ENCODE measurements at places on chromosomes 1 and 21.
A peak's percentile ranks its signal among the peaks of the same experiment; 100 is the strongest.

- H3K4me1 ChIP-seq: no peaks in the 10 kb centered on the region
- H3K27me3 ChIP-seq: no peaks in the 10 kb centered on the region
- no peak for DNase-seq
Measured at GRCh38 chr1:66262208-66262963, 271.6 kb upstream of the SGIP1 start.

GRCh38 chr1:201183209-201183608 lies 7.4 kb upstream of the IGFN1 start:
- no peak overlapping the region for H3K27ac ChIP-seq
- no peak overlapping the region for H3K4me3 ChIP-seq
- H3K27me3 ChIP-seq: no peaks in the 10 kb centered on the region
- no peaks in the 10 kb centered on the region for H3K4me1 ChIP-seq
- H3K36me3 ChIP-seq: no peaks in the 10 kb centered on the region
- DNase-seq: no peak

- H3K36me3 ChIP-seq: no peaks in the 10 kb centered on the region
- H3K4me1 ChIP-seq: no peaks in the 10 kb centered on the region
- no peak overlapping the region for H3K27ac ChIP-seq
Measured at GRCh38 chr21:36841866-36842265, 124.6 kb downstream of the HLCS start.

DNA sequence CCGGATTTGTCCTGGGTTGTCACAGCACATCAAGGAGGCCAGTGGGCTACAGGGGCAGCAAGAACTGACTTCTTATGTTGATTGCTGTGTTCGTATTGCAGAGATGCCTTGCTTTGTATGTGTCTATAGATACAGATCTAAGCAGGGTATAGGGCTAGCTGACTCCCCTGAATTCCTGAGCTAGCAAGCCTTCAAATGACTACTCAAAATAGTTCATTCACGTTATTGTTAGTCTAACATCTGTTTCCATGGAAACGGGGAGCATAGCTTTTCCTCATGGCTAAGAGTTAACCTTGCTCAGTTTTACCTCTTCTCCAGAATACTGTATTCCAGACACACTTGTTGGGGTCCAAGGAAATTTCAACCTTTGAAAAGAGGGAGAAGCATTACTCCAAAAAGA lies 24.1 kb downstream of the TRIM45 start:
- H3K4me1 ChIP-seq: peaks cover 12% of the 10 kb centered on the region
- H3K4me3 ChIP-seq: no peak overlapping the region
- no peaks in the 10 kb centered on the region for H3K36me3 ChIP-seq
- no peak overlapping the region for H3K27ac ChIP-seq

- peaks cover 23% of the 10 kb centered on the region for H3K4me1 ChIP-seq
- H3K27me3 ChIP-seq: no peaks in the 10 kb centered on the region
- no peaks in the 10 kb centered on the region for H3K36me3 ChIP-seq
- no peak overlapping the region for H3K4me3 ChIP-seq
Measured at GRCh38 chr1:151499365-151499764, 11.8 kb upstream of the CGN start.

- no peak for DNase-seq
- H3K27me3 ChIP-seq: no peaks in the 10 kb centered on the region
- no peaks in the 10 kb centered on the region for H3K36me3 ChIP-seq
- H3K4me3 ChIP-seq: no peak overlapping the region
- H3K27ac ChIP-seq: no peak overlapping the region
Measured at GRCh38 chr1:5926686-5927435, 65.4 kb downstream of the NPHP4 start.

GRCh38 chr1:235423214-235423652 lies 56.0 kb downstream of the TBCE start:
- H3K4me1 ChIP-seq: no peaks in the 10 kb centered on the region
- H3K27ac ChIP-seq: no peak overlapping the region
- no peak for DNase-seq
- no peaks in the 10 kb centered on the region for H3K27me3 ChIP-seq

DNA sequence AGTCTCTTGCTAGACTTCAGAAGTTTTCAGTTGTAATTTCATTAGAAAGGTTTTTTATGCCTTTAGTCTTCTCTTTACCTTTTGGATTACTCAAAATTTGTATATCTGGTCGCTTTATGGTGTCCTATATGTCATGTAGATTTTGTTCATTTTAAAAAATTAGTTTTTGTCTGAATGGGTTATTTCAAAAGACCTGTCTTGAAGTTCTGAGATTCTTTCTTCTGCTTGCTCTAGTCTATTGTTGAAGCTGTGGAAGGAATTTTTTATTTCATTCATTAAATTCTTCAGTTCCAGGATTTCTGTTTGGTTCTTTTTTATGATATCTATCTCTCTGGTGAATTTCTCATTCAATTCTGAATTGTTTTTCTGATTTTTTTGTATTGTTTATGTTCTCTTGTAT lies 46.5 kb upstream of the GCLM start:
- H3K4me3 ChIP-seq: no peak overlapping the region
- H3K4me1 ChIP-seq: peaks cover 3% of the 10 kb centered on the region
- no peak for DNase-seq

- peaks cover 28% of the 10 kb centered on the region for H3K4me1 ChIP-seq
- H3K27me3 ChIP-seq: no peaks in the 10 kb centered on the region
- peak overlapping the region; percentile 46 for H3K4me3 ChIP-seq
- DNase-seq: peak; percentile 82
- no peaks in the 10 kb centered on the region for H3K36me3 ChIP-seq
Measured at GRCh38 chr1:247331172-247331524, 519 bp downstream of the ZNF496 start.

- peak; percentile 82 for DNase-seq
- no peaks in the 10 kb centered on the region for H3K36me3 ChIP-seq
- H3K4me1 ChIP-seq: peaks cover 19% of the 10 kb centered on the region
- peak overlapping the region; percentile 74 for H3K27ac ChIP-seq
Measured at GRCh38 chr21:45439161-45439872, 34.4 kb downstream of the COL18A1 start.

DNA sequence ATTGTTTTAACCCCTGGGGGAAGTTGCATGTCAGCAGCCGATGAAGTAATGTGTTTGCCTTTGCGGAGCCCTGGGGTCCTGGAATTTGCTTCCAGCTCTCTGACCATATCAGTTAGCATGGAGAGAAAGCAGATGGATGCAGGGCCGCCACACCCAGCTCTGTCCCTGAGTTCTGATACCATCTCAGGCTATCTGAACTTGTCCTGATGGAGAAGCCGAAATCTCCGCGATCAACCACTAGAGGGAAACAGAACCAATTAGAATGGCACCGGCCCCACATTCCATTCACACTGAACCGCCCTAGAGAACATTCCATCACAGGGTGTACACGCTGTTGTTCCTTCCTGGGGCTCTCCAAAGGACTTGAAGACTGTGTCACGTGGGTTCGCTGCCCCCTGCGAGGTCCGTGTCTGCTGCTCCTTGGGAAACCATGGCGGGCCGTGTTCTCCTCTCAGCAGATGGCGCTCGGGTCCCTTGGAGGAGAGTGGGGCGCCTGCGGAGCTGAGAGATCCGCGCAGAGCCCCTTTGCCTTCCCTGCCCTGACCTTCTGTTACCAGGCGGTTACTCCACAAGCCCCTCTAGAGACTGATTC lies 75.4 kb downstream of the ABCA4 start:
- peak; percentile 78 for DNase-seq
- H3K4me1 ChIP-seq: peaks cover 15% of the 10 kb centered on the region
- no peaks in the 10 kb centered on the region for H3K27me3 ChIP-seq
- no peak overlapping the region for H3K4me3 ChIP-seq
- peak overlapping the region; percentile 36 for H3K27ac ChIP-seq

- H3K27ac ChIP-seq: no peak overlapping the region
- H3K27me3 ChIP-seq: no peaks in the 10 kb centered on the region
- no peak overlapping the region for H3K4me3 ChIP-seq
- no peak for DNase-seq
Measured at GRCh38 chr1:11340233-11340632, 67.2 kb downstream of the UBIAD1 start.

DNA sequence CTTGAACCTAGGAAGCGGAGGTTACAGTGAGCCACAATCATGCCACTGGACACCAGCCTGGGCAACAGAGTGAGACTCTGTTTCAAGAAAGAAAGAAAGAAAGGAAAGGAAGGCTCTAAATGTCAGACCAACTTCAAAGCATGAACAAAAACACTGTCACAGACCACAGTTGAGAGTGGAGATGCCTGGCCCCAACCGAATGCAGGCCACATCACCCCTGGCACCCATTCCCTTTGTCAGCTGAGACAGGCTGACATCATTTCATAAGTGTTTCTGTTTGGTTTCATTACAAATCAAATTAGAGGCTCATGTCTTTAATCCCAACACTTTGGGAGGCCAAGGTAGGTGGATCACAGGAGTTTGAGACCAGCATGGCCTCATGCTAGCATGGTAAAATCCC lies 28.6 kb upstream of the NADK start:
- H3K4me1 ChIP-seq: no peaks in the 10 kb centered on the region
- H3K27me3 ChIP-seq: no peaks in the 10 kb centered on the region
- peaks cover 14% of the 10 kb centered on the region for H3K36me3 ChIP-seq

DNA sequence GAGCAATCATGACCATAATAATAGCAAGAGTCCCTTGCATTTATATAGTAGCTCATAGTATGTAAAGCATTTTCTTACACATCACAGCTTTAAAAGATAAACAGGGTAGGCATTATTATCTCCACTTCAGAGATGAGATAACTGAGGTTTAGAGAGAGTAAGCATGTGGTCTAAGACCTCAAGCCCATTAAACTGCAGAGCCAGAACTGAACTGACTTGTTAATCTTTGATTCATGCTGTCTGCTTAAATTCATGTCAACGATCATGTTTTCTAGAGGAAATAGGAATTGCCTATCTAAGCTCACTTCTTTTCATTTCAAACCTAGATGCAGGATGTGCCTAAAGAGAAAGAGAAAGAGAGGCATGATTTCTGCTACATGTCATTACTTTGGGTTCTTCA lies 524.8 kb downstream of the PTPRC start:
- H3K27ac ChIP-seq: no peak overlapping the region
- H3K27me3 ChIP-seq: no peaks in the 10 kb centered on the region
- H3K4me3 ChIP-seq: no peak overlapping the region
- no peaks in the 10 kb centered on the region for H3K4me1 ChIP-seq
- no peaks in the 10 kb centered on the region for H3K36me3 ChIP-seq

DNA sequence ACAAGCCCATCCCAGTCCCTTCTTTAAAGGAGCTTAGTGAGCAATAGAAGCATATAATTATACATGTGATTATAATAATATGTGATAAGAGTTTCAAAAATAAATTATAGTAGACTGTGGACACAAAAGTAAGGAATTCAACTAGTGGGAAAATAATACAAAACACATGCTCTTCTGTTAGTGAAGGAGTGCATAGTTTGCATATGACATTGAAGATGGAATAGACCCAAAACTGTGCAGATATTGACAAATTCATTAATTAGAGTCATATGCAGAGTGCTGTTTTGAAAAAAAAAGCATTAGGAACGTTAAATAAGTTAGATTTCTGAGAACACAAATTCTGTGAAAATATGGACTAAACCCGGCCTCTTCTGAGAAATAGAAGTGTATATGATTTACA lies 278.8 kb downstream of the ASTN1 start:
- no peak overlapping the region for H3K4me3 ChIP-seq
- H3K27me3 ChIP-seq: no peaks in the 10 kb centered on the region
- DNase-seq: no peak
- no peak overlapping the region for H3K27ac ChIP-seq
- no peaks in the 10 kb centered on the region for H3K4me1 ChIP-seq

- H3K4me1 ChIP-seq: no peaks in the 10 kb centered on the region
- H3K27me3 ChIP-seq: no peaks in the 10 kb centered on the region
- H3K4me3 ChIP-seq: no peak within 1 kb of the TSS
- H3K36me3 ChIP-seq: no peaks in the 10 kb centered on the region
- H3K27ac ChIP-seq: no peak within 1 kb of the TSS
Measured at GRCh38 chr1:1246577-1247340, at the start of gene C1QTNF12. Gene C1QTNF12, minus strand, starts transcription at chr1:1246722. Its CDS starts 32 bp downstream, at chr1:1246690.

GRCh38 chr1:185432948-185433347 lies 115.9 kb upstream of the IVNS1ABP start:
- H3K27ac ChIP-seq: no peak overlapping the region
- no peak overlapping the region for H3K4me3 ChIP-seq
- H3K27me3 ChIP-seq: no peaks in the 10 kb centered on the region
- H3K36me3 ChIP-seq: no peaks in the 10 kb centered on the region

DNA sequence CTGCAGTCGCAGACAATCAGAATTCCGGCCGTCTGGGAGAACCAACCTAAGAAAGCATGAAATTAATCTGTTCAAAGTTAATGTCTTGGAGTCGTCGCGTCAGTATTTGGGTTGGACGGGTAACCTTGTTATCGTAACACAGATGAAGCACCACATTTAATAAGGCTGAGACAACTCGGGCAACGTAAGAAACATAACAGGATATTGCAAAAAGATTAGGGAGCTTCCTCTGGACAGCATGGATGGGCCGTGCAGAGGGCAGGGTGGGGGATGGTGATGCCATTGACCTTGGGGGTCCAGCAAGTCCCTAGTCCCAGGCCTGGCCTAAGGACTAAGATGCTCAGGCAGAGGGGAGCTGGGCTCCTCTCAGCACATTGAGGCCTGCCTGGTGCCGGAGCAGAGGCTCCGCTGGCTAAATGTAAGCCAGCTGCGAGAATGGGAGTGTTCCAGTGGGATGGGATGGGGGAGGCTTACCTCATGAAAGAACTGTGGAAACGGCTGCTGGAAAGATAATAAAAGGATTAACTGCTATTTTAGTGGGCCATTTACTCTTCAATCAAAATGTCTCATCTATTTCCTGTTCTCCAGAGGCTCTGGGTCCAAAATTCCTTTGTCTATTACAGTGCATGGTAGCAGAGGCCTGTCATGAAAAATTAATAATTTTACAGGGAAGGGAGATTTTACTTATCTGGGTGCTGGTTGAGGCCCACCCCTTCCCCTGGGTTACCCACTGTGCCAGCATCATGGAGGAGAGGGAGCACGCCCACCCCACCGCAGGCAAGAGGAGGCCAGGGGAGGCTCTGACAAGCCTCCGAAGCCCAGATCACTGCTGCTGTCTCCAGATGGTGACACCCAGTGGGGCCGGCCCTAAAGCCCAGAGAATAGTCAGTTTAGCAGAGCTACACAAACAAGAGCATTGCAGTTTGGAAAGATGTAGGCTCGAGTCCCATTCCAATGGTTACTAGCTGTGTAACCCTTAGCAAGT lies 131.6 kb downstream of the DMRTB1 start:
- no peak overlapping the region for H3K27ac ChIP-seq
- DNase-seq: no peak
- H3K4me3 ChIP-seq: no peak overlapping the region
- no peaks in the 10 kb centered on the region for H3K4me1 ChIP-seq
- H3K27me3 ChIP-seq: no peaks in the 10 kb centered on the region

Measured in body of pancreas (tissue), 4 donors.